ENCODE measurements at places on chromosomes 1 and 21.

- DNase-seq: no peak
Measured at GRCh38 chr1:99069146-99069545, 64.5 kb upstream of the PLPPR5 start.

- DNase-seq: no peak
Measured at GRCh38 chr1:101920577-101920976, 76.1 kb downstream of the OLFM3 start.

DNA sequence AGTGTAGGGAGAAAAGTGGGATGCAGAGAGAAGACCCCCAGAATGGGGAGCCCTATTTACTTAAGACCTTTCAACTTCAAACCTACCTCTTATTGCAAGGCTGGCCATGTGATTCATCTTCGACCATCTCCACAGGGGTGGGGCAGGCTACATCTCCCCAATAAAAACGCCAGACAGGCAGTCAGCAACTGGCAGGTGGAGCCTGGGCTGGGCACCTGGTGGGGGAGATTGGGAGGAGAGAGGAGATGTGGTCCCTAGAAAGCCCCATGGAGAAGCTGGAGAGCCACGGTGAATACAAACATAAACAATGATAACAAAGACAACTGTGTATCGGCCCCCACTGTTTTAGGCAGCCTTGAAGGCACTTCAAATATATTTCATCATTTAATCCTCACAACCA, 336.7 kb upstream of the PROX1 start:
- no peak for DNase-seq

GRCh38 chr1:153991151-153991630, 629 bp downstream of the RPS27 start:
- DNase-seq: no peak

GRCh38 chr1:157404063-157404501, 148.2 kb downstream of the FCRL5 start:
- DNase-seq: no peak

DNA sequence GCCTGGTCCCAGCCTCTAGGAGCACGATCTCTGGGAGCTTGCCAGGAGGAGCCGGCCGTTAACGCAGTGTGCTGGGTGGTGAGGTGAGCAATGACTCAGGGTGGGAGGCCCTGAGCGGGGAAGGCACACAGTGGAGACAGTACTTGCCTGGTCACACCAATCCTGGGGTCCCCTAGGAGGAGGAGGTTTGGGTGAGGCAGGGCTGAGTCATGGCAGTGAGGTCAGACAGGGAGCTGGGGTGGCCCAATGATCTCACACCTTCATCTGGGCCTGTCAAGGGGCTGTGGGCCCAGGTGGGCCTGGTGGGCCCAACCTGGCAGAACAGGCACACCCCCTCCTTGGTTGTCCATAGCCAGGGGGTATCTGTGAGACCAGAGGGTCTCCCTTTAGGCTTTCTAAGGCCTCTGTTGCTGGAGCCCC, 8.6 kb upstream of the EDN2 start:
- DNase-seq: no peak

GRCh38 chr1:114828251-114828650, 26.4 kb upstream of the SYCP1 start:
- DNase-seq: no peak

DNA sequence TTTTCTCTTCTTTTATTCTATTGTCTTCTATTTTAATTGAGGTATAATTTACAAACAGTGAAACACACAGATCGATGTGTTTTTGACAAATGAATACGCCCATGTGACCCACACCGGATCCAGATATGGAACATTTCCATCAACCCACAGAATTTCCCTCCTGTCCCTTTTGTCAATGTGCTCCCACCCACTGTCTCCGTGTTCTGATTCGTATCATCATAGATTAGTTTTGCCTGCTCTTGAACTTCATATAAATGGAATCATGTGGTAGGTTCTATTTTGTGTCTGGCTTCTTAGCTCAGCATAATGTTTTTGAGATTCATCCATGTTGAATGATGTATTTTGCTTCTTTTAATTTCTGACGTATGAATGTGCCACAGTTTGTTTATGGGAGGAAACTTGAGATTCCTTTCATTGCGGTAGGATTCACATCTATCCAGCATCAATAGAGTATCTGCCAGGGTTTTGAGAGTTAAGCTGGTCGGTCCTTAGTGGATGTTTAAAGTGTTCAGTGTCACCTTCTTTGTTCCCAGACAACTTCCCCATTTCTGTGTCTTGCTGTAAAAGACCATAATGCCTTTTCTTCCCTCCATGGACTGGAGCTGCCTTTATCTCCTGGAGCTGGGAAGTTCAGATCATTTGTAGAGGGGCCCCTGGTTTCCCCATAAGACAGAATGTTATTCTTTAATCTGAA, 14.7 kb downstream of the NAV1 start:
- no peak for DNase-seq

- DNase-seq: no peak
Measured at GRCh38 chr1:203453016-203453415, 22.6 kb upstream of the PRELP start.
